Stimulated activated CD4-positive, alpha-beta T cell treated with anti-CD3 and anti-CD28 coated beads, Interleukin-4, amount 100 ng/mL, for 48 hours (primary cell): ENCODE measurements at places on chromosomes 3 and 15.
A peak's percentile ranks its signal among the peaks of the same experiment; 100 is the strongest.

DNA sequence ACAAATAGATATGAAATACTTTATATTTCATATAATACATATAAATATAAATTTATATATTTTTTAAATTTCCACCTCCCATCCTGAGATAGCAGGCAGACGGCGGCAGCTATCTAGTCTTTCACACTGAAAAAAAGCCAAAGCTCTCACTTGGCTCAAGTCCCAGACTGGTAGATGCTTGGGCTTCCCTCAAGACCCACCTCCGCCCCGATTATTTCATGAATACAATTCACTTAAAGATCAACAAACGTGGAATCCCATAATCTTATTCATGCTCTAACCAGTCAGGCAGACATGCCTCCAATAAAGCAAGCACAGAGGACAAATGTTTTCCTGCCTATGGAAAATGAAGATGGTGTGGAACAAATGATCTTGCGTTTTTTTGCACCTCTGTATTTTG is 275.9 kb upstream of the NR2F2 start:
- DNase-seq, result no peak

GRCh38 chr15:52139599-52140462 is 27.3 kb upstream of the BCL2L10 start:
- peak; percentile 74 for DNase-seq

DNA sequence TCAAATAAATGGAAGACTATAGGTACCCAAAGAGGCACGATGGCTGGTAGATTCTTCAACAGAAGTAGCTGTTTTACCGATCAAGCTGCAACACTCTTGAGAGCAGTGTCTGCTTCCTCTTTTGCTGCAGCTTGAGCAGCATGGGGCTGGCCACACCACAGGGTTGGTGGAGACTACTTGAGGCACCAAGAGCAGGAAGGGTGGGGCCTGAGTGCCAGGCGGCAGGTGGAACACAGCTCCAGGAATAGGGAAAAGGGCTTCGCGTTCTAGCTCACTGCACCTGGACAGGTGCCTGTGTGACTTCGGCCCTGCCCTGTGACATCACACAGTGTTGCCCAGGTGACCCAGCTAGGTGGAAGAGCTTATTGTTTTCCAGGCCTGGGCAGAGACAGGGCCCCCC is at the start of gene CCDC33:
Gene CCDC33, plus strand, starts transcription at position 365 of the 400 bp plus-strand sequence. CDS start 394 bp downstream, outside the sequence.
- no peak for DNase-seq

DNA sequence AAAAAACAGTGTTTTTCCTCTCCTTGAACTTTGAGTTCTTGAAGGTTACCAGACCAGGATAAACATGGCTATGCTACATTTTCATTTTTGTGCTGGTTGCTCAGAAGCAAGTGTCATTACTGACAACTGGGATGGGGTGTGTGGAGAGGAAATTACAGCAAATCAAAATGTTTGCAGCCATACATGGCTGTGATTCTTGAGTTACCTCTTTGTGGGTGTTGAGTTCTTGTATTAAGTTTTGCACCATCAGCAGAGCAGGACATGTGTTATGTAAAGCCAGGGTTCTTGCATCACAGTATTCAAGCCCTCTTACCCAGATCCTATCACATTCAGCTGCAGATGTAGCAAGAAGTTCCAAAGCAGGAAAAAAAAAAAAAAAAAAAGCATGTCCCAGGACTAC is 53.9 kb upstream of the ATOSA start:
- DNase-seq, result no peak

DNA sequence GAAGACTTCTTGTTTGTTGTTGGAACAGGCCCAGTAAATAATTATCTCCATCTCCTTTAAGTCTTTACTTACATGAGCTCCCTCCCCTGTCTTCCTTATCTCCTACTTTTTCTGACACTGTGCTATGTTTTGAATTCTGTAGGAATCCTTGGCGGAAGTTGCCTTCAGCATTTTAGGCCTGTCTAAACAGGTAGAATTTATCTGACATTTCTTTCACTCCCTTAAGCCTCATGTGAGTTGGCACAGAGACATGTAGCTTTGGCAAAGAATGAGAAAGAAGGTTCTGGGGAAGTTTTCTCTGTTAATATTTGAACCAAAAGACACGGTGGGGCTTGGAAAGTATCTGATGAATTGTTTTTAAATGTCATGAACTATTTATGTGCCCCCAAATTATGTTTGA is 8.1 kb downstream of the MCTP2 start:
- DNase-seq, result no peak

DNA sequence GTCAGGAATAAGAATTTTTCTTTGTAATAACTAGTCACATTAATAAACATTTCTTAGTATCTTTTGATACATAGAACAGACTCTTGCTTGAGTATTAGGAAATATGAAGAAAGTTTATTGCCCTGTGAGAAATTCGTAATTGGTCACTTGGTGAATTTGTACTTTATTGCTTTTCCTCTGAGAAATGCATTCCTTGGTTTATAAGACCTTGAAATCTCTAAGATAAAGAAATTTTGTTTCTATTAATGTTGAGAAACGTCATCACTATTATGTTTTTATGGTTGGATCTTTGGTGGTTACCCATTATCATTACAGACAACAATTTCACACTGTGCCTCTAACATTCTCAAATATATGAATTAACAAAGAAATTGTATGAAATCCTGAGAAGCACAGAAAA is 652.0 kb upstream of the NECTIN3 start:
- no peak for DNase-seq

DNA sequence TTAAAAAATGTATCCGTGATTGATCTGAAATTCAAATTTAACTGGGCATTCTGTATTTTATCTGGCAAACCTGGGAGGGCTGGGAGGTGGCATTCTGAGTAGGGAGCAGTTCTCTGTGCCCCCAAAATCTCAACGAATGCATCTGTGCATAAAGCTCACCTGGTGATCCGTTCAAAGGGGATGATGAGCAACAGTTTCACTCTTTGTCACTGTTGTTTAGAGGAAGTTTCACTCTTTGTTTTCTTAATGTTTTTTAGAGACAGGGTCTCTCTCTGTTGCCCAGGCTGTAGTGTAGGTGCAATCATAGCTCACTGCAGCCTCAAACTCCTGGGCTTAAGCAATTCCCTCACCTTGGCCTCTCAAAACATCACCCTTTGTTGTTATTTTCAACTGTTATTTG is 186.7 kb downstream of the SSR3 start:
- no peak for DNase-seq

GRCh38 chr3:39383045-39383880 is at the start of gene SLC25A38:
SLC25A38 (plus strand) TSS chr3:39383370; CDS start chr3:39383725, 355 bp downstream.
- DNase-seq, result peak; percentile 78

- no peak for DNase-seq
Observed at GRCh38 chr15:56217341-56217740, 26.3 kb downstream of the RFX7 start.

DNA sequence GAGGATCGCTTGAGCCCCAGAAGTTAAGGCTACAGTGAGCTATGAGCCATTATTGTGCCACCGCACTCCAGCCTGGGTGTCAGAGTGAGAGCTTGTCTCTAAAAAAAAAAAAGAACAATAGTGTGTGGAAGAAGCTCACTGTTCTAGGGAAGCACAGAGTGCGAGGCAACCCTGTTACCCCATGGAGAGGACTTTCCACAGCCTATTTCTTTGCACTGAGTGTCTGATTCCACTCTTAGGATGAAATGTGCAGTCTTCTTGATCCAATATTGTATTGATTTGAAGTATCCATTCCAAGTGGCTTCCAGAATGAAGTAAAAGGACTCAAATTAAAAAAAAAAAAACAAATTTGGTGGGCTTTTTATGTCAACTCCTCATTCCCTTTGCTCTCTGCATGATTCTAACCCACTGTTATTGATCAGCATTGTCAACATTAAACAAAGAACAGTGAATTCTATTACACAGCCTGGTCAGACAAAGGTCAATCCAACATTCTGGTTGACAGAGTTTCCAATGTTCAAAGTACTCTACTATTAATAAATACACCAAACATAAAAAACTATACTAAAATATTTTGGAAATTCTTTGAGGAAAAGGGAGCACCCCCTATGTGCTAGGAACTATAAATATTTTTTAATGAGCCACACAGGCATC is 150.2 kb upstream of the PTPRG start:
- DNase-seq, result no peak

GRCh38 chr3:20307383-20307782 is 121.4 kb upstream of the SGO1 start:
- no peak for DNase-seq

GRCh38 chr3:36606871-36607765 is 157.2 kb downstream of the DCLK3 start:
- no peak for DNase-seq

- no peak for DNase-seq
Observed at GRCh38 chr3:51343918-51344687, 41.0 kb upstream of the MANF start.

GRCh38 chr3:28743831-28744230 is 395.2 kb upstream of the AZI2 start:
- no peak for DNase-seq

GRCh38 chr15:42331235-42331634 is 28.1 kb upstream of the CAPN3 start:
- DNase-seq, result no peak

DNA sequence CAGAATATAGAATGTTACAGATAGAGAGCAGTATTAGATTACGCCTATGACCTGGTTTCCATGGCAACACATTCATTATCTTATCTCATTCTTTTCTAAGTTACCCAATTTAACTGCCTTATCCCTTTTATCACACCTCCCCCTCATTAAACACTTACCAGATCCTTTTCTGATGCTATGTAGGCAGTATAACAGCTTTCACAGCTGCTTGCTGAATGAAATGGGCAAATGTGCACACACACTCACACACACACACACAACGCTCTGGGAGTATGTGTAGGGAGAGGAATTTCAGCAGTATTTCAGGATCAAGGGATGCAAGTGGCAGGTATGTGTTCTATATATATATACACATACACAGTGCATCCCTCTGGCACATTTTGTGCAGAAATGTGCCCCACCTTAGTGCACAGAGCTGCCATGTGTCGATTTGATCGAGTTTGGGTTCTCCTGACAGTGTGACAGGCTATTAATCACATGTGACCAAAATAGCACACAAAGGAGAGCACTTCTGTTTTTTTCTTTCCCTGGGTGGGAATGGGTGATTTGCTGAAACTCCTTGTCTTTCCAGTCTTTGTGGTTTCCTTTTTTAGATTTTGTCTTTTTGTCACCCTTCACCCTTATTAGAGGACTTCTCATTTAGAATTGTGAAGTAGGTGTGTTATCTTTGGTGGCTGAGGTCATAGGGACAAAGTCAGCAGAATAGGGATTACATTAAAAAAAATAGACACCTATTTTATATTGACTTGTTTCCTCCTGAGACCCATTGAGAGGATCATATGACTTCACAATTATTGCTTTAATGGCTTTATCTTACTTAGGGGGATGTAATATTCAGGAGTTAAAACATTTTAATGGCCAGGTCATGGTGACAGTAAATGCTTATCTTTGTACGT is 553.7 kb downstream of the PDCD6IP start:
- DNase-seq, result no peak

DNA sequence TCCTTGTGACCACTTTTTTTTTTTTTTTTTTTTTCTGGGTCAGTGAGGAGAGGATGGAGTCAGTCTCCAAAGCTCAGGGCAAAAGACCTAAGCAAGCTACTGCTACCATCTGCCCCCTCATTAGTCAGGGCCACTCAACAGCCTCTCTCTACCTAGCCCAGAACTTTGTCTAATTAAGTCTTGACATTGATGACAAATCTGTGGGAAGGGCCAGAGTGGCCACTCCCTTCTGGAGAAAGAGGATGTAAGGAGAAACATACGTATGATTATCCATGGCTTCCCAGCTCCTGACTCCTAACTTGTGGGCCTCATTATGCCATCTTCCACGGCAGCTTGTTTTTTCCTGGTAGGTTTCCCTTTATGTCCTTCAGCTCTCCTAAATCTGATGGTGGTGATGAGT is 37.9 kb downstream of the NR1I2 start:
- no peak for DNase-seq

GRCh38 chr15:68578175-68578979 is 416 bp upstream of the CORO2B start:
- no peak for DNase-seq

- no peak for DNase-seq
Observed at GRCh38 chr15:49814709-49815108, 193.9 kb downstream of the DTWD1 start.

GRCh38 chr3:37310666-37311050 is 136.3 kb upstream of the LRRFIP2 start:
- no peak for DNase-seq

DNA sequence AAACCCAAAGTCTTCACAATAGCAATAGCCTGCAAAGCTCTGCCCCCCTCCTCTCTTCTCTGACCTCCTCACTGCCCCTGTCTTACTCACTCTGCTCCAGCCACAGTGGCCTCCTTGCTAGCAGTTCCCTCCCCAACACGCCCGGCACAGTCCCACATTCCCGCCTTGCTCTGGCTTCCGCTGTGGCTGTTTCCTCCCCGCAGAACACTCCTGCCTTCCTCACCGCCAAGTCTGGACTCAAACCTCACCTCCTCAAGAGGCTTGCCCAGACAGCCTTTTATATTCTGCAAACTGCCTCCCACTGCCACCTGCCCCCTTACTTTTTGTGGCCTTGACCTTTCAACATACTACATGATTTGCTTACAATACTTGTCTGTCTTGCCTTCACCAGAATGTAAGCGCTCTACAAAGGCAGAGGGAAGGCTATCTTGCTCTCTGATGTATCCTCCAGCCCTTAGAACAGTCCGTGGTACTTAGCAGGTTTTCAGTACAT is 406 bp upstream of the MPI start:
- DNase-seq, result no peak

GRCh38 chr3:191499307-191500080 is 38.5 kb downstream of the PYDC2 start:
- no peak for DNase-seq

DNA sequence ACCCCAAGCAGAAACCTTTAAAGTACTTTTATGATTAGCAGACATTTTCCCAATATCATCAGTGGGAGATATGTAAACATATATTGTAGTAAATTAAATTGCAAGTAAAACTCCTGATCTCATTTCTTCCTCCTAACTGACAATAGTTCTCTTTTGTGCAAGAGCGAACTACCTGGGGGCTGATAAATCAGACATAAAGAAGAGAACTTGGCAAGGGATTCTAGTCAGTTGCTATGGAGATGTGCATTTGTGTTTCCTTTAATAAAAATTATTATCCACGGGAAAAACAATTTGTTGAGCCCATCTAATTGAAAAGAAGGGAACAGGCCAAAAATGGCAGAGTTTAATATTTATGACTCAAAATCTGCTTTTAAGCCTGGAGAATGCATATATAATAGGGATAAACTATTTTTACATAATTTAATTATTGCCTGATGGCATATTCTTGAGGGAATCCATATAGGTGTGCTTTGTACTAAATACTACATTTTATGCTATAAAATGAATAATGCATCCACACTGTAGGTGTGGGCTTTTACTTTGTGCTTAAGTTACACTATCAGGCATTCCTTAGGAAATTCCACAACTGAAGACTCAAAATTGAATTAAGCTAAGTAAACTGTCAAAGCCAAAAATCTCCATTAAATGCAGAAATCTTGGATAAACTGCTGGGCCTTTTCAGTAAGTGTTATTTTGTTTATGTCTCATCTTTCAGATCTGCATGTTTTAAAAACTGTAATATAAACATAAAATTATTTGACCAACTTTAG is 258.1 kb downstream of the ERC2 start:
- DNase-seq, result no peak

DNA sequence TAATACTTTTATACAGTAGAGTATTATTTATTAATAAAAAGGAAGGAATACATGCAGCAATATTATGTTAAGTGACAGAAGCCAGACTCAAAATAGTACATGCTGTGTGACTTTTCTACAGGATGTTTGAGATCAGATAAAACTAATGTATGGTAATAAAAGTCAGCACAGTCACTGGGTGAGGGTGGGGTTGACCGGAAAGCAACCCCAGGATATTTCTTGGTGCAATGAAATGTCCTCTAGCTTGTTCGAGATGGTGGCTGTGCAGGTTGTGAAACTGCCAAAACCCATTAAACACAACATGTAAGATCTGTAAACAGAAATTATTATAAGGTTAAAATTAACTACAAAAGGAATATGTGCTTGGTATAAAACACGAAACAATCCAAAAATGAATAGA is 20.8 kb upstream of the ALDH1L1 start:
- DNase-seq, result no peak
